Left ventricle myocardium inferior (tissue), 1 donor: ENCODE measurements at places on chromosomes 11 and 22.
A peak's percentile ranks its signal among the peaks of the same experiment; 100 is the strongest.

DNA sequence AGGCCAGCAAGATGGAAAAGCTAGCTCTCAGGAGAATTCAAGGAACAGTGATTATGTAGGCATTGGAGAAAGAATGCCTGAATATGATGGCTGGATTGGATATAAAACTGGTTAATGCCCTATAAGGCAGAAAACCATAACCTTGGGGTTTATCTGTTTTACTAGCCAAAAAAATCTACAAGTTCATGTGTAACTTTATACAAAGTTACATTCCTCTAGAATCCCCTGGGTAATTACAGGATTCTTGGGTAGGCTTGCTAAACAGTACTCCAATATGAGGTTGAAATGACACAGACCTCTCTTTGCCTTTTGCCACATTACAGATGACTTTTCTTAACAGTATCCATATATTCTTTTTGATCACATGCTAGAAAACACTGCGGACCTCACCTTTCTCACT lies 26.0 kb downstream of the TSPAN18 start:
- no peak for DNase-seq

GRCh38 chr11:130246738-130247137 lies 68.0 kb downstream of the ZBTB44 start:
- DNase-seq: no peak

DNA sequence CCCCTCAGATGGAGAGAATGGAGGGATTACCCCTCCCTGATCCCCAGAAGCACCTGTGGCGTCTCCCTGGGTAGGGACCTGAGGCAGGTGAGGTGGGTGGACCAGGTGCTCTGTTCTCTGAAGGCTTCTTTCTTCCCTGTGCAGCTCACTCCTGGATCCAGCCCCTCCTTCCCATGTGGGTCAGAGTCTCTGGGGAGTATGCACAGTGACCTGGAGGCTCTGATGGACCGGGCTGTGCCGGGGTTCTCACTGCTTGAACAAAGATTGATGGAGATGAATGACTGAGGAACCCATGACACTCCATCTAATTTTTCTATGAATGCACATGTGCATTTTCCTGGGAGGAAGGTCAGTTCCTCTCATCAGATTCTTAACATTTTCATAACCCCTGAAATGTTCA lies 78.6 kb upstream of the SHANK2 start:
- no peak for DNase-seq

DNA sequence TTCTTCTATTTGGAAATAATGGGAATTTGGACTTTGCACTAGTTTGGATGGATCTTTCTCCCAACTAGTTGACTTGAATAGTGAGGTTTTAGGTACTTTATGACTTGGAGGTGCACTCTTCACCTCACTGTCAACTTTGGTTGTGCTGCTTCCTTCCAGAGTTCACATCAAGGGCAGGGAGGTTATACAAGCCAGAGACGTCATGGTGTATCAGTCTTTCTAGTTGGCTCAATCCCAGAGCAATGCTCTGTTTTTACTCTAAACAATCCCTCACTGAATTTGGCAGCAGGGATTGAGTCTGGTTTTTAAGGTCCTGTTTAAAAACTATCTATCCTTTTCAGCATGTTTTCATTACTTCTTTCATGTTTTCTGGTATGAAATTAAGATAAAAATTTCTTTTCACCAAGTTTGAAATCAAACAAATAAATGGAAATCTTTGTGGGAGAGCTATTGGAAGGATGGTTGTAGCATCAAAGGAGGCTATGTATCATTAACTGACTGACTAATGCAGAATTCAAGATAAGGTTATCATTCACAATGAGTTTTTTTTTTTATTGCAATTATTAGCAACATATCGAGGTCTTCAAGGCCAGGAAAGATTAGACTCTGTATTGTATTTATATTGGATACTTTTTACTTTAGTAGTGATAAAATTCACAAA lies 28.0 kb upstream of the ZBED5 start:
- no peak for DNase-seq

- DNase-seq: no peak
Measured at GRCh38 chr11:65709661-65710060, 2.4 kb upstream of the KAT5 start.

GRCh38 chr11:108536783-108537182 lies 38.6 kb upstream of the POGLUT3 start:
- DNase-seq: no peak

- no peak for DNase-seq
Measured at GRCh38 chr11:94524341-94524740, 12.1 kb downstream of the C11orf97 start.

DNA sequence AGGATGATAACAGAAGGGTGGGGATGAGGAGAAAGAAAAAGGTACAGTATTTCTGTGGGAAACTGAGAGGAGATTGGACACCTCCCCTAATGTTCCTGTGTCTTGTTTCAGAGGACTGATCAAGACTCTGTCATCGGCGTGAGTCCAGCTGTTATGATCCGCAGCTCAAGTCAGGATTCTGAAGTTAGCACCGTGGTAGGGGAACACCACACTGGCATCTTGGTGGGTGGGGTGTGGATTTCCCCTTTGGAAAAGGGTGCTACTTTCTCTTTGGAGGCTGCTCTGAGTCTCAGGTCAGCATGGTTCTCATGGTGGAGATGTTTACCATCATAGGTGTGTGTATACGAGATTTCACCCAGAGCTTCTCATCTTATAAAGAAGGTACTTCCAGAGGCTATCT lies 25.5 kb downstream of the MADD start:
- DNase-seq: no peak

- DNase-seq: no peak
Measured at GRCh38 chr11:121453589-121454299, 977 bp upstream of the SORL1-AS1 start.

DNA sequence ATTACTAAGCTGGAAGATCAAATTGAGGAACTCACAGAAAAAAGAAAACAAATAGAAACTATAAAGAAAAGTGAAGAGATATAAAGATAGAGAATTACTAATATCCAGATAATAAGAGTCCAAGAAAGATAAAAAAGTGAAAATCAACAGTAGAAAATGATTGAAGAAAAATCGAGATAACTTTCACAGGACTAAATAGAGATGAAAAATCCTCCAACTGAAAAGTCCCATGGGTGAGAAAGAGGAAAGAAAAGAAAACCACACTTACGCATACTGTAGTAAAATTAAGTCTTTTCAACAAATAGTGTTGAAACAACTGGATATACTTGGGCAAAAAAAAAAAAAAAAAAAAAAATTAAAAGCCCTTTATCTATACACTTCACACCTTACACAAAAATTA lies 60.0 kb downstream of the ENTHD1 start:
- DNase-seq: no peak

GRCh38 chr22:42725606-42726355 lies 5.1 kb upstream of the A4GALT start:
- no peak for DNase-seq

- DNase-seq: no peak
Measured at GRCh38 chr22:49010070-49010863, 817.4 kb downstream of the BRD1 start.

GRCh38 chr11:118033443-118033842 lies 43.4 kb upstream of the TMPRSS4 start:
- DNase-seq: no peak

DNA sequence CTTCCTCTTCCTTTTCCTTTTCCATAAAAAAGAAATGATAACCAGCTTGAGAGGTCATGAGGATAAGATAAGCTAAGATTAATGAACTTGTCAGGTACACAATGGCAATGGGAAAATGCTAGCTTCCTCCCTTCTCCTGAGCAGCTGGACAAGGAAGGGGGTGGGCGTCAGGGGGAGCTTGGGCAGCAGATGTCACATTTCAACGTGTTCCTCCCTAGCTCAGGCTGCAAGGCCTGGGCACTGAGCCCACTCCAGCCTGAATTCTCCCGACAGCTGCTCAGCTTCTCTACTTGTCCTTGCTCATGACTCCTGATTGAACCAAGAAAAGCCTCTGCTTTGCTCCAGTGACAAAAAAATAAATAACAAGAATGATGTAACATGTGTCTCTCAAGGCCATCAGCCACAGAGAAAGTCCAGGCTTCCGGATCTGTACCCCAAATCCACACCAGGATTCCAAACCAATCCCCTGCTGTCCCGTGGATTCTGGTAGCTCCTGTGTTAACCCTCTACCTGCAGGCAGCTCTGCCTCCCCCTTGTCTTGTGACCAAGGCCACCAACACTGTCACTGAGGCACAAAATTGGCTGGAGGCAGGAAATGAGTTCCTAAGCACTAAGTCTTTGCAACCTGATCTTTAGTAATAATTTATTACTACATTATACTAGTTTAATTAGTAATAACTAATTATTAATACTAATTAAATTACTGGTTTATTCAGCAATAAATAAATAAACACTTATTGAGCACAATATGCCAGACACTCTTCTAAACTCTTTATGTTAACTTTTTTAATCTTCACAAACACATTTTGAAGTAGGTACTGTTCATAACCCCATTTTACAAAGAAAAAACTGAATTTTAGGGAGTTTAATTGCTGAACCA lies 146.5 kb downstream of the CCDC34 start:
- peak; percentile 81 for DNase-seq

- DNase-seq: no peak
Measured at GRCh38 chr11:111739299-111739698, 26.9 kb downstream of the PPP2R1B start.

GRCh38 chr11:82996966-82997606 lies 74.6 kb downstream of the RAB30 start:
- DNase-seq: no peak

DNA sequence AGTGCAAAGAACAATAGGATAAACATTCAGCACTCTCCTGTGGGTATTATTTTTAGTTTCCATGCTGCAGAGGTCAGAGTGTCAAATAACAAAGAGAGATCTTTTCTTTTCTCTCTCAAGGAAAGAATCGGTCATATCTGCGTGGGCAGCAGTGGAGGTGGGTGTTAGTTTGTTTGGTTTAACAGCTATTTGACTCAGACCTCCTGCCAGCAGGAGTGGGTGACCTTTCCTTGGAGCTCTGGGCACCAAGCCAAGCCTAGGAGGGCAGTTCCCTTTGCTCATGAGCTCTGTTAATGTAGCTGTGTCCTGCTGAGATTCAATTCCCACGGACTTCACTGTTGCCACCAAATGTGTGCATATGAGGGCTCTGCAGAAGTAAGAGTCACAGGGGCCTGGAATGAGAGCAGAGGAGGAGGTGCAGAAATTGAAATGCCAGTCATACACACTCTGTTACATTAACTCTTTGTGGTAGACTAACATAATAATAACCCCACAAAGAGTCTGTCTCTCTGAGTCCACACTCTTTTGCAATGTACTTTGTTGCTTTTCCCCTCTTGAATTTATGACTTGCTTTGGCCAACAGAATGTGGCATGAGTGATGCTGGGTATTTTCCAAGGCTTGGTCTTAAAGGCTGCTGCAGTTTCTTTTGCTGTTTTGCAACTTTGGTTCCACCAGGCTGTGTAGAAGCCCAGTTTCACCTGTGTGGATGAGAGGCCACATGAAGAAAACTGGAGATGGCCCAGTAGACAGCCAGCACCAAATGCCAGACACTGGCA lies 76.0 kb upstream of the GRK3 start:
- peak; percentile 65 for DNase-seq

DNA sequence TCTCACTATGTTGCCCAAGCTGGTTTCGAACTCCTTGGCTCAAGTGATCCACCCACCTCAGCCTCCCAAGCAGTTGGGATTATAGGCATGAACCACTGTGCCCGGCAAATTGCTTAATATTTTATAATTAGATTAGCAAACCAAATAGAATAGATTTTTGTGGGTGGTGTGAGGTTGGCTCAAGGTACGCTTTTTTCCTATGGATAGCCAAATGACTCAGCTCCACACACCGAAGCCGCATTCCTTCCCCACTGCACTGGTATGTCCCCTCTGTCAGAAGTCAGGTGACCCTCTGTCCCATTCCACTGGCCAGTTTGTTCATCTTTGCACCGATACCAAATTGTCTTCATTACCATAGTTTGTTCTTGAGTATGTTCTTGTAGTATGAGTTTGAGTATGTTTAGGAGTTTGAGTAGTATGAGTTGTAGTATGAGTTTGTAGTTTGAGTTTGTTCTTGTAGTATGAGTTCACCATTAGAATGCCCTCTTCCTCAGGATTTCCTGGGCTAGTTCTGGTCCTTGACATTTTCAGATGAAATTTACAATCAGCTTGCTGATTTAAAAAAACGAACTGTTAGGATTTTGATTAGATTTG lies 19.4 kb downstream of the SUSD2 start:
- DNase-seq: no peak

GRCh38 chr11:82927264-82927880 lies 25.8 kb downstream of the DDIAS start:
- DNase-seq: no peak

- no peak for DNase-seq
Measured at GRCh38 chr11:18347471-18348125, 25.2 kb downstream of the GTF2H1 start.

DNA sequence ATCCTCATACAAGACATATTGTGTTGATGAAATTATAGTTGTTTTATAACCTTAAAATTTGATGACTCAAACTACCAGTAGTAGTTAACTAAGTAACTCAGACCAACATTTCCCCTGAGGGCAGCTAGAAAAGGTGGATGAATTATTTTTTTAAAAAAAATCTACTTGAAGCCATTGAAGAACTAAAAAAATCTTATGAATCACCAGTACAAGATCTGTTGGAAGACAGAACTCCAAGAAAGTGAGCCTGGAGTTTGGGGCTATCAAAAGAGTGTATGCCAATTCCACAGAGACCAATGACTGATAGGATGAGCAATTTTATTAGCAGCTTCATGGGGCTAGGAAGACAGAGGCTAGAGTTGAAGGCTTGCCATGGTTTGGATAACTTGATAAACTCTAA lies 72.4 kb downstream of the CYP2R1 start:
- no peak for DNase-seq

DNA sequence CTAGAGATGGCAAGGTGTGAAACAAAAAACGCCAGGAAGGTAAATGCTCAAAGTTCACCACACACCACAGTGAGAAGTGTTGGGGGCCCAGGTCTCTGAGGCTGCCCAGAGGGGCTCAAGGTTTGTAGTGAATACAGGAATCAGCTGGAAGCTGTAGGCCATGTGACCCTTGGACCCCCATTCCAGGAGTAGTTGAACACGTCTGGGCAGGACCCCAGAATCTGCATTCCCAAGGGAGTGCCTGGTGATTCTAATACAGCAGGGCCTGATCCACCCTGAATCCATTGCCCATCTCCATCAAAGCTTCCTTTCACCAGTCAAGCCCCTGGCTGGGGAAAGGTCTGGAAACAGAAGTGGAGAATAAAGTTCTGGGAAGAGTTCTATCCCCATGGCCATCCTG lies 70.8 kb upstream of the B3GAT1 start:
- no peak for DNase-seq

GRCh38 chr22:38841211-38841610 lies 2.6 kb downstream of the NPTXR start:
- no peak for DNase-seq

DNA sequence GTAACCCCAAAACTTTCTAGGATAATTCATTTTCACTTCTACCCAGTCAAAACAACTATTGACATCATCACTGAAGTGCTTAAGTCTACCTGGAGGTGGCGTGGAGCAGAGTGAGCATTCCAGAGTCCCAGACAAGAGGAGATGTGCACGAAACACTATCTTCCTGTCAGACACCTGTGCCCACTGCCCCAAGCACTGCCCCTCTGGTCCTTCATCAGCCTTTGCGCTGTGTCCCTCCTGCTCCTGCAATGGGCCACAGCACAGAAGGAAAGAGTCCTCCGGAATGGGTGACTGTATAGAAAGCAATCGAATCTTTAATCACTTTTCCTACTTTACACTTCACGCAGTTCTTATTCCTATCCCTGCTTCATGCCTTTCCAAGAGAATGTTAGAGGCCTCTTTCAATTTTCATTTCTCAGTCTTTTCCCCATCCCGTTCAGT lies 512 bp upstream of the GRIA4 start:
- DNase-seq: no peak
